ENCODE measurements at places on chromosomes 5 and 9.
A peak's percentile ranks its signal among the peaks of the same experiment; 100 is the strongest.

DNA sequence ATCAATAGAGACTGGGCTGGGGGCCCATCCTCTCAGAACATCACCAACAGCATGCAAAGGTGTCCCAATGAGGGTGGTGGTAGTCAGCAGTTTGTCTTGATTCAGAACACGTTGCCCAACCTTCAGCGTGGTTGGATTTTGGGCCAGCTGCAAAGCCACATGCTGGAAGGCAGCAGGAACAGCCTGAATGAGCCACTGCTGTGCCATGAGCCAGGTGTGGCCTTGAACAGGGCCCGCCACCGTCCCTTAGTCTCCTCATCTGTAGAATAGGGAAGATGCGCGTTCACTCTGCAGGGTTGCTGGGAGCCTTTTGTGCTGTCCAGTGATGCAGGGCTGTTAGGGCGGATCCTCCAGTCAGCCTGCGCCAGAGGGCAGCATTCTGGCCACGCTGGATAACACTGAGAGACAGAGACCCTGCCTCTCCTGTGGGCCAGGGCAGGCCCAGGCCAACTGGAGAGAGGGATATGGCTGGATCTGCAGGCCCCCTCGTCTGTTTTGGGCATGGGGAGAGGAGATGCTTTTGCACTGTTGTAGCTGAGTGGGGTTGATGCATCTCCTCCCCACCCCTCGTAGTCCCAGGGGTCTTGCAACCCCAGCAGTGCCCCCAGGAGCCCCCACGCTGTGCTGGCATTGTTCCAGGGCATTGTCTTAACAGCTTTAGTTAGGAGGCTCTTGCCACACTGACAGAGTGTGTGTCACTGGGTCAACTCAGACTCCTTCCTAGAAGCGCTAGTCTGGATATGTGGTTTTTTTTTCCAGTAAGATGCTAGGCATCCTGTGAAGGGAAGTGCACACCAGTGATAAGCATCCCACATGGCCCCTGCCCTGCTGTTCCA, 42.1 kb downstream of the SLC46A2 start:
- peaks cover 15% of the 10 kb centered on the region for H3K36me3 ChIP-seq
- H3K27ac ChIP-seq, result no peak overlapping the region
- no peaks in the 10 kb centered on the region for H3K4me1 ChIP-seq
- H3K4me3 ChIP-seq, result no peak overlapping the region
- H3K27me3 ChIP-seq, result no peaks in the 10 kb centered on the region

DNA sequence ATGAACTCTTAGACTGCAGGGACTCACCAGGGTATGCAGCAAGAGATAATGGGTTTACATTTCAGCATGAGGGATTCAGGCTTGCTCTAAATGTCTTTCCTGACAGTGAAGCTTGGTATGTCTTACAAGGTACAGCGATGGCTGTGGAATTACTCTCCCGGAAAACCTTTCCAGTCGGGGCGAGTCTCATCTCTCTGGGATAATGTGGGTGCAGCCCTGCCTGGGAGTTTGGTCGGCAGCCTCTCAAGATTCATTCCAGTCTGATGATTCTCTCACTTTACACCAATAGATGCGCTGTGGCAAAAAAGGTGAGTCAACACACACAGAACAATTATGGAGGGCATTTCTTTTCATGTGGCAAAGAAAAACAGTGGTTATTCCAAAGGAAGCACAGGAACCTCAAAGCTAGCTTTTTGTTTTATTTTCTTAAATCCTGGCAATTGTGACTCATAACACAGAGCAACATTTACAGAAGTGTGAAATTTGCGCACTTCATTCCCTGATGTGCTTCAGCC, 190.3 kb downstream of the DCP2 start:
- no peak overlapping the region for H3K27ac ChIP-seq
- H3K4me1 ChIP-seq, result no peaks in the 10 kb centered on the region
- peak; percentile 6 for DNase-seq
- no peaks in the 10 kb centered on the region for H3K36me3 ChIP-seq
- no peaks in the 10 kb centered on the region for H3K27me3 ChIP-seq

GRCh38 chr9:126965541-126966428, 51.2 kb downstream of the RALGPS1 start:
- H3K36me3 ChIP-seq, result no peaks in the 10 kb centered on the region
- H3K27me3 ChIP-seq, result no peaks in the 10 kb centered on the region
- no peaks in the 10 kb centered on the region for H3K4me1 ChIP-seq
- peak; percentile 30 for DNase-seq

DNA sequence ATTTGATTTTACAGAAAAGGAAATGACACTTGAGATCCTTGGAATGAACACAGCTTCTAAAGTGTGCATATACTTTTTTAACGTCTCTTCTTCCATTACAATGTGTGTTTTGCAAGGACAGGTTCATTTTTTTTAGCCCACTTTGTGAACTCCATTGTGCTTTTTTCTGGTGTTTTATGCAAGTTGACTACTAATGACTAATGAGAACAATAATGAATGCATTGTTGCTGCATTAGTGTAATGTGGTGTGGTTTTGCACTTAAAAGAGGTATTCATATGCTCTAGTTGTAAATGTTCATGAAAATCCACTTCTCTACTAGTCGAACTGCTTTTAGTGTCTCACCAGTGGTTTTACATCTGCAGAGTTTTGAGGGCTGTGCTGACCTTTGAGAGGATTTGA, 93.6 kb downstream of the UHRF2 start:
- no peaks in the 10 kb centered on the region for H3K4me1 ChIP-seq
- H3K27ac ChIP-seq, result no peak overlapping the region
- DNase-seq, result no peak
- no peaks in the 10 kb centered on the region for H3K27me3 ChIP-seq
- no peak overlapping the region for H3K4me3 ChIP-seq
- H3K36me3 ChIP-seq, result peaks cover 25% of the 10 kb centered on the region

DNA sequence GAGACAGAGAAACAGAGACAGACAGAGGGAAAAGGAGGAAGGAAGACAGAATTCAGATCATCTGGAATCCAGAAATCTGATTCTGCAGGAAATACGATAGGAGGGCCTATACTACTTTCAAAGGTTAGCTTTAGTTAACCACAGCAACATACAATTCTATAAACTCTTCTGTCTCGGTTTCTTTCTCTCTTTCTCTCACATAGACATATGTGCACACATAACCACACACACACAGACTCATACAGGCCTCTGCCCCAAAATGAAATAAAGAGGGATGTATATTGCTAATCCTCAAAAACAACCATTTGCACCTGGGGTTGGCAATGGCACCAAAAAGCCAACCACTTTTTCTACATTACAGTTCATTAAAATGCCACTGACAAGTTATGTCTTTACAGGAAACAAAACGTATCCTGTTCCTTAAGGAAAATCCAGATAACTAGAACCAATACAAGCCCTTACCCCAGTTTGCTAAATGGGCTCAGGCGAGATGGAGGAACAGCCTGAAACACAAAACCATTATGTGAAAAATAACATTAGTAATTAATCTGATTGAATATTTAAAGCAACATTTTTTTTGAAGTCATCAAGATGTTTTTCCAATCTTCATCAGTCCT, 372.3 kb upstream of the CCNH start:
- H3K27ac ChIP-seq, result no peak overlapping the region
- H3K4me3 ChIP-seq, result no peak overlapping the region
- H3K4me1 ChIP-seq, result no peaks in the 10 kb centered on the region
- H3K36me3 ChIP-seq, result no peaks in the 10 kb centered on the region
- DNase-seq, result no peak

All from HepG2 (cell line).